ENCODE measurements at places on chromosomes 16 and 17.

DNA sequence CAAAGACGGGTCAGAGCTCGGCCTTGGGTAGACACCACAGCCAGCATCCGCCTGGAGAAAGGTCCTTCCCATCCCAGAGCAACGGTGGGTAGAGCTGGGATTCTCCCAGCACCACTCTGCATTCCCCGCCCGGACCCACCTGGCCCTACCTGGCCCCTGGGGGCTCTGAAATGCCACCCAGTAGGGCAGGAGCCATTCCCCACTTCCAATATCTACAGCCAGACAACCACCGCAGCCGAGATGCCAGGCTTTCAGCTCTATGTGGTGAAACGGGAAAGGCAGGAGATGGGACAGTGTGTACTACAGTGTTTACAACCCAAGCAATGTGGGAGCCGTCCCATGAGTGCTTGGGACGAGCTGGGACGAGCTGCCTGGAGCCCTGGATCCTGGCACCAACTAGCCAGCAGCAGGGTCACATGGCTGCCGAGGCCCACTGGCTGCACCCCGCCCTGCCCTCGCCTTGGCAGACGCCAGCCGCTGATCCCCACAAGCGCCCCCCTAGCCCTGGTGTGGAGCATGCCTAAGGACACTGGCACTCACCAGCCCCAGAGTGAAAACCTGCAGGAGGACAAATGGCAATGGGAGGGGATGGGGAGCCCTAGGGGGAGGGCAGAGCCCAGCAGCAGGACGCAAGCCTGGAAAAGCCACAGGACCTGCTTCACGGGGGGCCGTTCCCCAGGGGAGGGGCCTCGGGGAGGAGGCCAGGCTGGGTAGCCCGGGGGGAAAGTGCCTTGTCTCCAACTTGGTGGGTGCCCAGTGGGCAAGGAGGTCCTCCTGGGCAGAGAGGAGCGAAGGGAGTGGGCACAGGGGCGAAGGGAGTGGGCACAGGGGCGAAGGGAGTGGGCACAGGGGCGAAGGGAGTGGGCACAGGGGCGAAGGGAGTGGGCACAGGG, 13.5 kb downstream of the TMC6 start:
- DNase-seq, result no peak

DNA sequence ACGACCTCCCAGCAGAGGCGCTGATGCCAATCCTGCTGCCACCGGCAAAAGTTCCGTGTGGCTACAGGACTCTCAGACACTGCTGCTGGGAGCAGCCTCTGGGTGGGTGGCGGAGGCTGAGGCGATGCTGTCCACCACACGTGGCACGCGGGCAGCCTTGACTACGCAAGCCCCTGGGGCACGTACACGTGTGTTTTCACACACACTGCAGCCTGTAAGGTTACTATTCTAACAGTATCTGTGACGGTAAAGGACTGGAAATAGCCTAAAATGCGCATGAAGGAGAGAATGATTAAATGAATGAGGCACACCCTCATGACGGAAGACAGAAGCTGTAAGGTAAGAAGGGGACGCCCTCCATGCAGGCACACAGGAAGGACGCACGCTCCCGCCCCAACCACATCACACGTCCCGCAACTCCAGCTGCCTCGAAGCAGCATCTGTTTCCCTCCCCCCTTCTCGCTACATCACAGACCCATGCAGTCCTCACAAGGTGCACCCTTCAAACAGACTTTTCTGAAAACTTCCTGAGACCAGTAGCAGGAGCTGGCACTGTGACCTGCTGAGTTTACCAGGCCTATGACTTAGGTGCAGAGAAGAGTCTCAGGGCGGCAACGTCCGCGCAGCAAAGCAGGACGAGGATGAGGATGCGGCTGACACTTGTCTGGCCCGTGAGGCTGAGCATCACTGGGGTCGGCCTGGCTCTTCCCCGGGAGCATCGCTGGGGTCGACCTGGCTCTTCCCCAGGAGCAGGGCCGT, 28.7 kb upstream of the FASN start:
- no peak for DNase-seq

DNA sequence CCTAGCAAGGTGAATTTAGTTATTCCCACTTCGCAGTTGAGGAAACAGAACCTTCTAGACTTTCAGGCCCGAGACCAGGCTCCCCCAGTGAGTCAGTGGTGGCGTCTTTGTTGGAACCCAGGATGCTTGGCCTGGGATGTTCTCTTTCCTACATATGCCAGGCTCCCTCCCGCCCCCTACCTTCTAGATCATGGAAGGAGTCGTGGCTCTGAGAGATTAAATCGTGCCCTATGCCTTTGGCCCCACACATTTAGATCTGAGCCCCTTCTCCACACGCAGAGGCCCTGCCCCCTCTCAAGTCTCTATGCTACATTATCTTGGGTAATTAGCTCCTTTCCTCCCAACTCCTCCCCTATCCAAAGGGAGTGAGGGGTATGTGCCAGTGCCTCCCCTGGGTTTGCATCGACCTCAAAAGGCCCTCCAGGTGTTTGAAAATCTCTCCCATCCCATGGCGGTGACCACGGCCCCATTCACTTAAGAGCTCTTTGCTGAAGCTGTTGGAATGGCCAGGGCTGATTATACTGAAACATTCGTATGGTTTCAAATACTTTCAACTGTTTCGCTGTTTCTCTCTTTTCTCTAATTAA, 3.0 kb downstream of the NGFR start:
- DNase-seq, result peak; percentile 25

- DNase-seq, result no peak
Measured at GRCh38 chr16:69345923-69346322, 5.7 kb downstream of the TMED6 start.

- peak; percentile 79 for DNase-seq
Measured at GRCh38 chr17:37844158-37844976, 79.8 kb upstream of the TBC1D3K start.

GRCh38 chr17:36592316-36592715, 637 bp downstream of the DHRS11 start:
- DNase-seq, result peak; percentile 54

DNA sequence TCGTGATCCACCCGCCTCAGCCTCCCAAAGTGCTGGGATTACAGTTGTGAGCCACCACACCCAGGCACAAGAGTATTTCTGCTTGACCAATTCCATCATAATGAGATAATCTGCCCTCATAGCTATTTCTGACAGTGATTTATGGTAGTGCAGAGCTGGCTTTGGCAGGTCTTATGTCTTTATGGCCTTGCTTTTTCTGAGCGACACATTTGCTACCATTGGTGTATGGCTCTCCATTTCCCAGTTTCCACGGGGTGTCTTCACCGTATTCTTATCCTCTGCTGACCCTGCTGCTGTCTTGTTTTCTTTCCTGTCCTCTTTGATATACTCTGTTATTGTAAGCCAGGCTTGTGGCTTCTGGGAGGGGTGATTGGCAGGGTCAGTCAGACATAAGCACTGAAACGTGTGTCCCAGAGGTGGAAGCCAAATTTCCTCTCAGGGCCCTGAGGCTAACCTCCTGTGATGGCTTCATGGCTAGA, 161.1 kb upstream of the TBX2 start:
- DNase-seq, result no peak

All from ELR (cell line).